Activated CD4-positive, alpha-beta T cell treated with anti-CD3 and anti-CD28 coated beads, Interleukin-10, Interleukin-2, amounts not matched to agents 100 ng/mL and 50 ng/mL, durations not matched to agents 16 hours and 8 hours (primary cell): ENCODE measurements at places on chromosomes 2 and 18.

GRCh38 chr2:227761740-227762476, 16.2 kb downstream of the SCYGR8 start:
- DNase-seq: no peak

- no peak for DNase-seq
Measured at GRCh38 chr2:43186679-43187374, 39.6 kb downstream of the ZFP36L2 start.

- no peak for DNase-seq
Measured at GRCh38 chr2:8193686-8194615, 487.9 kb upstream of the ID2 start.

GRCh38 chr2:134141598-134142340, 112.1 kb upstream of the MGAT5 start:
- DNase-seq: no peak

DNA sequence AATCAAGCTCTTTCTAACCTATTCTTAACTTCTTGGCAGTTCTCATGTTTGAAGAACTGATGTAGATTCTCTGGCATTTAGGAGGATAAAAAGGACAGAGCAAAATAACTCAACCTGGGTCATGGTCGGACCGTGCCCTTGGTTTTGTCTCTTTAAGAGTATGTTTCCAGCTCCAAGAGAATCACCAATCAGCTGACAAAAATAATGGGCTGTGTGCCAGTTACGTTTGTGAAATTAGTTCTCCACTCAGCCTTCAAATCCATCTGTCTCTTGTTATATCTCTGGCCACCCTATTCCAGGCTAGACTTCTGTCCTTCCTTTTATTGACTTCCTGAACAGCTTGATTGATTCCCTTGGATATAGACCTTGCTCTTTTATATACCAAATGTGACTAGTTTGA, 225.7 kb downstream of the EPHA4 start:
- no peak for DNase-seq

DNA sequence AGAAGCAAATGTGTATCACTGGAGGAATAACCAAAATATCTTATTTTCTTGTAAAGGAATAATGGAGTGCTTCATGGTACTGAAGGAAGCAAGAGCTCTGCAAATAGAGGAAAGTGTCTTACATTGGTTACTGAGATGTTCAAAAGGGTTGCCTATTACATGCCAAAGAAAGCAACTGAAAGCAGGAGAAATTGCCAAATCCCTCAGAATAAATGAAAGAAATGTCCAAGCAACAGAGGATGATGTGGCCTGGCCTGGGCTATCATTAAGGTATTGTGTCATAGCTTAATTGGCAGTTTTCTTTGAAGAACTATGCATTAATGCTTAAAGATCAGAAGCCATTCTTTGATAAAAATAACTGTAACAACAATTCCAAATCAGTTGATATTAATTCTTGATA, 173.7 kb downstream of the RAB3GAP1 start:
- no peak for DNase-seq

- DNase-seq: no peak
Measured at GRCh38 chr2:33042265-33042664, 95.5 kb downstream of the LTBP1 start.

GRCh38 chr2:226721541-226721940, 78.1 kb downstream of the IRS1 start:
- DNase-seq: no peak

DNA sequence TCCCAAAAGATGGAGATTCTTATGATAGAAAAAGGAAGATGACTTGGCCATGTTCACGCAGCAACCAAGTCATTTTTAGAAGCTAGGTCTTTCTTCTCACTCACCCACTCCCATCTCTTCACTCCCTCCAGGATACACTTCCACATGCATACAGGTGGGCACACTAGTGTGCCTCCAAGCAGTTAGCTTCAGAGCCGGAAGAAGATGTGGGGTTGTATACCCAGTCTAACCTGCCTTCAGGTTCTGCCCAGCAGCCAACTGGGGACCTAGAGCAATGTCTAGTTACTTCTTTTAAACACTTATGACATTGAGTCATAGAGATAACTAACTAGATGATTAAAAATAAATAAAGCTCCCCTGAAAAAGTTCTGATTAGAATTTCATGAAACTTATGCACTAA, 21.8 kb upstream of the TANK start:
- peak; percentile 51 for DNase-seq
